AG09319 (cell line): ENCODE measurements at places on chromosomes 3 and 15.

DNA sequence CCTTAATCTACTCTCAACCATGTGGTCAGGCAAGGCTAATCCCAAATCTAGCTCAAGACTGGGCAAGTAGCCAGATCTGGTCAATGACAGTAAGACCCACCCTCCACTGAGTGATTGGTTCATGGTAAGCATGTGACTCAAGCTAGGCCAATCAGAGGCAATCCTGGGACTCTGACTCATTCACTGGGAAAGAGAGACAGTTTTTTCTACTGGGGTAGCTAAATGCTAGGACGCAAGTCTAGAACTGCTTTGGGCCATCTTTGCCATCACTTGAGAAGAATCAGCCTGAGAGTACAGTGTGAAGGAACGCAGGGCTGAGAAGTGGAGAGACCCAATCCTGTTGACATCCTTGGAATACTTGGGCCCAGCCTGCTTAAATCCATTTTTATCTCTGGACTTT, 9.4 kb upstream of the RAD18 start:
- no peak for DNase-seq

DNA sequence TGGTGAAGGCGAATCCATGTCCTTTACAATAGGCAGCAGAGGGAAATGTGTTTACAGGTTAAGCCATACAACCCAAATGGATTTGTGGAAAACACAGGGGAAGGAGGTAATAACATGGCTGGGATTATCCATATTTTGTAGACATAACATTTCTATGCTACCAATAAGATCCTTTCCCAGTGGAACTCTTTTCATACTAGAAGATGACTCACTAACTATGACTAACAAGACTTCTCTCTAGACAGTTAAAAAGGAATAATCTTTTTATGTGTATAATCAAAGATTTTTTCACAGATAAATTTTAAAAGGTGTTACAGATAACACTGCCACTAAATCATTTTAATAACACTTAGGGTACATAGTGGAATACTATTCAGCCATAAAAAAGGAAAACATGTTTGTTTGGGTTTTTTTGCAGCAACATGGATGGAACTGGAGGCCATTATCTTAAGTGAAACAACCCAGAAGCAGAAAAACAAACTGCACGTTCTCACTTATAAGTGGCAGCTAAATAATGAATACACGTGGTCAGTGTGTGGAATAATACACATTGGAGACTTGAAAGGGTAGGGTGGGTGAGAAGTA, 39.6 kb downstream of the VPS13C start:
- DNase-seq, result no peak

DNA sequence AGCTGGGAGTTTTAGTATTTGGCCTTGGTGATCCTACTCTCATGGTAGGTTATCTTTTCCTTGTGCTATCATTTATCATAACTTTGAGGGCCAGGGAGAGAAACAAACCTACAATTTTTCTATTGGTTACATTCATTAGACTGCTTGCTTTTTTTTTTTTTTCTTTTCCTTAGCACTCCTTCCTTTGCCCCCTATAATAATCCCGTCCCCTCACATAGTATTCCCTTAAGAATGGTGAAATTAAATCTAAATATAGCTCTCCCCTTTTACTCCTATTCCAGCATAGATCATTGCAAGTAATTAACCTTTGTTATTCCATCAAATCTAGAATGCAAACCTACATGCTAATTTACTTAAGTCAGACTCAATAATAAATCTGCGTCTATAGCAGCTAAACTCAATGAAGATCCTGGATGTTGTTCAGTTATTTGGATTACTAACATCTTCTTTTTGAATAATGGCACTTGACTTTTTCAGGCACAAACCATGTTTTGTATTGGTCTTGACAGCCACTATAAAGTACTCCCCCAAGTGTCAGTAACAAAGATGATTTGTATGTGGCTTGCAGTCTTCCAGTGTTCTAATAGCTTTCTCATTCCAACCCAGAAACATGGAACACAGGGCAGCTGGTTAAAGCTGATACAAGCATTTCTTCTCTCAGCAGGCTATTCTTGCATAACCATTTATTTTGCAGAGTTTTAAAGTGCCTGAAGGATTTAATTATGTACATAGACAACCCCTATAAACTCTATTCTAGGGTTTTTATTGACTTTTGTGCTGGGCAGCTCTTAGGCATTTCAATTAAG, 420.6 kb downstream of the MECOM start:
- no peak for DNase-seq

- peak; percentile 35 for DNase-seq
Measured at GRCh38 chr15:100740138-100740537, 137.7 kb downstream of the ASB7 start.

DNA sequence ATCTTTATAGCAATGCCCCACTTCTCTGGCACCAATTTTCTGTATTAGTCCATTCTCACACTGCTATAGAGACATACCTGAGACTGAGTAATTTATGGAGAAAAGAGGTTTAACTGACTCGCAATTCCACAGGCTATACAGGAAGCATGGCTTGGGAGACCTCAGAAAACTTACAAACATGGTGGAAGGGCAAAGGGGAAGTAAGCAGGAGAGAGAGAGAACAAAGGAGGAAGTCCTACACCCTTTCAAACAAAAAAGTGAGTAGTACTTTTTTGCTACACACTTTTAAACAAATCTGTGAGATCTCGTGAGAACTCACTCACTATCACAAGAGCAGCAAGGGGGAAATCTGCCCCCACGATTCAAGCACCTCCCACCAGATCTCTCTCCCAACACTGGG, 67.8 kb upstream of the ZBED2 start:
- no peak for DNase-seq

GRCh38 chr3:150936693-150937092, 31.5 kb upstream of the MINDY4B start:
- no peak for DNase-seq
